ENCODE measurements at places on chromosomes 6 and 20.

GRCh38 chr6:10373642-10374359, 41.1 kb downstream of the TFAP2A start:
- no peak for DNase-seq

DNA sequence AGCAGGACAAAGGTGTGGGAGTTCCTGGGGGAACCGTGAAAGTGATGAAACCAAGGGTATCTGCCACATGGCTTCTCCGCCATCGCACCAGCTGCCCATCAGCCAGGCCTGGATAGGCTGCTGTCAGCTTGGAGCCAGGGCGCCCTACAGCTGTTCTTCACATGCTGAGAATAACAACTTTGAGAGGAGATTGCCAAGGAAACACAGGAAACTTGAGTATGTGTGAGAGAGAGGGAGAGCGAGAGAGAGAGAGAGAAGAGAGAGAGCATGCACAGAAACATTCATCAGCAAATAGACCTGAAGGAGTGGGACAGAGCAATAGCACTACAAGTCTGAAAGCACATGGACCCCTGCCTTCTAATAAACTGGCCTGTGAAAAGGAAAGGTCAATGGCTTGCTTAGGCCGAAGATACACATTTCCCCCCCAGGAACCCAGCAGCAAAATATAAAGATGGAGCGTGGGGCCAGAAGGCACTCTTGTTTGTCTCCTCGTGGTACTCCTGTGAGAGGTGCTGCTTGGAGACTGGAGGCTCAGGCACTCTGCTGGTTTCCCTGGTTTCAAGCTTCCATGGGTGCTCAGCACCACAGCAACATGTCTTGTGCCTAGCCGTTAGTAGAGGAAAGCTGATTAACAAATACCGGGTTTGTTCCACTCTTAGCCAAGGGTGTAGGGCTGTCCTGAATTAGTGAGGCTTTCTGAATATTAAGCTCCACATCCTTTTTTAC, 53.0 kb downstream of the SNAP25 start:
- no peak for DNase-seq

- peak; percentile 62 for DNase-seq
Observed at GRCh38 chr20:1965520-1966351, 28.1 kb downstream of the PDYN start.

- DNase-seq = no peak
Observed at GRCh38 chr20:25274891-25275812, 27.3 kb downstream of the PYGB start.

- no peak for DNase-seq
Observed at GRCh38 chr20:44666066-44666465, 14.6 kb upstream of the ADA start.

DNA sequence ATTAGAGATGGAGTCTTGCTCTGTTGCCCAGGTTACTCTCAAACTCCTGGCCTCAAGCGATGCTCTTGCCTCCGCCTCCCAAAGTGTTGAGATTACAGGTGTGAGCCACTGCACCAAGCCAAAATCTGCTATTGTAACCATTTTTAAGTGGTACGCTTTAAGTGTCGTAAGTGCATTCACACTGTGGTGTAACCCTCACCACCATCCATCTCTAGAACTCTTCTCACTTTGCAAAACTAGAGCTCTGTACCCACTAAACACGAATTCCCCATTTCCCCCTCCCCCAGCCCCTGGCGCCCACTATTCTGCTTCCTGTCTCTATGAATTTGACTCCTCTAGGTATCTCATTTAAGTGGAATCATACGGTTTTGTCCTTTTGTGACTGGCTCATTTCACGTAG, 2.8 kb upstream of the FAM83C start:
- no peak for DNase-seq

DNA sequence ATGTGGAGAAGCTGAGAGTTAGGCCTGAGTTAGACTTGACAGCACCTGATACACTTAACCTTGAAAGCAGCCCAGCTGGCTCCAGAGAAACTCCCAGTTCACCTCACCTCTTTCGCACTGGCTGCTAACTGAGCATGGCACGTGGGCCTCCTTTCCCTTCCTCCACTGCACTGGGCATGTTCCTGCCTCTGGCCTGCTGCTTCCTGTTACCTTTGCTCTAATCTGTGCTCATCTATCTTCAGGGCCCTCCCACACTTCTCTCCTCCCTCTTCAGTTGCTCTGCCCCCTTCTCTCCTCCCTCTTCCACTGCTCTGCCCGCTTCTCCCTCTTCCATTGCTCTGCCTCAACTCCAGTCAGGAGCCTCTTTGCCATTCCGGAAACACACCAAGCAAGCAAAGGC, 13.7 kb upstream of the UBE2V1 start:
- DNase-seq = no peak

DNA sequence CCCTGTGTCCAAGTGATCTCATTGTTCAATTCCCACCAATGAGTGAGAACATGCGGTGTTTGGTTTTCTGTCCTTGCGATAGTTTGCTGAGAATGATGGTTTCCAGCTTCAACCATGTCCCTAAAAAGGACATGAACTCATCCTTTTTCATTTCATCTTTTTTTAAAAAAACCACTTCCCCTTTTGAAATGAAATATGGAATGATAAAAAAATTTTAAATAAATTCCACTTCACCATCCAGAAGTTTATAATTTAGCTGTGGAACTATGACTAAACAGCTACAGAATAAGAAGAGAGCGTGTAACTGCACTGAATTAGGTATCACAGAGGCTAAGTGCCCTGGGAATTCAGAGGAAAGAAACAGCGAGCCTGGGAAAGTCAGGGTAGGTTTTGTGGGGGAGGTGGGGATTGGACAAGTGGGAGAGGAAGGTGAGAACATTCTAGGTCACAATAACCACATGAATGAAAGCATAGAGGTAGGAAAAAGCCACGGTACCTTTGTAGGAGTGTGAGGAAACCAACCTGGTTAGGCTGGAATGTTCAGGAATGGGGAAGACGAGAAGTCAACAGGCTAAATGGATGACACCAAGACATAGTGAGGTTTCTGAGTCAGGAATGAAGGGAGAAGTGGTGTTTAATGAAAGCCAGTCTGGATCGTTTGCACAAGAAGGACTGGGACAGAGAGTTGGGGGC, 11.0 kb downstream of the TRIM10 start:
- no peak for DNase-seq

GRCh38 chr6:20533746-20534294, 437 bp upstream of the CDKAL1 start:
- DNase-seq = no peak

DNA sequence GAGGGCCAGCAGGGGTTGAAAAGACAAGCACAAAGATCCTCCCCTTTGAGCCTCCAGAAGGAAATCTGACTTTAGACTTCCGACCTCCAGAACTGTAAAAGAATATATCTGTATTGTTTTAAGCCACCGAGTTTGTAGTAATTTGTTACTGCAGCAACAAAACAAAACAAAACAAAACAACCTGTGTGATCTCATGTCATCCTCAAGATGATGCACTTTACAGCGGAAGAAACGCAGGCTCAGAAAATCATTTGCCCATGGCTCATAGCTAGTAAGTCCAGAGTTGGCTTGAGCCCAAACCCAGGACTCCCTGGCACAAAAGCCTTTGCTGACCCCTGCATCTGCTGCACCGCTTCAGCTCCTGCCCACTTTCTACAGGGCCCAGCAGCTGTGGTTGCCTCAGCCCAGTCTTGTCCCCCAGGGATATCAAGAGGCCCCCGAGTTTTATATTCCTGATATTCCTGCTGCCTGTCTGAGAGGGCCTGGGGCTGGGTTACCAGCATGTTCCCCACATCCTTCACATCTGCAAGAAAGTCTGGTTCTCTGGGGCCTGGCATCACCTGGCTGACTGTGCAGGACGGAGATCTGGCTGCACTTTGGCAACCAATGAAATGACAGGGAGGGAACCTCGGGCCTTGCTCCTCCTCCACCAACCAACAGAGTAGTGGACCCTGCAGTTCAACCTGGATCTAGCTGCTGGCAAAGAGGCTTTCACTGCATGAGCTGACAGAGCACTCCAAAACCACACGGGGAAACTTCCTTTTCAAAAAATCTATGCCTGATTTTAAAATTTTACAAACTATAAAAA, 56.9 kb downstream of the JPH2 start:
- no peak for DNase-seq

DNA sequence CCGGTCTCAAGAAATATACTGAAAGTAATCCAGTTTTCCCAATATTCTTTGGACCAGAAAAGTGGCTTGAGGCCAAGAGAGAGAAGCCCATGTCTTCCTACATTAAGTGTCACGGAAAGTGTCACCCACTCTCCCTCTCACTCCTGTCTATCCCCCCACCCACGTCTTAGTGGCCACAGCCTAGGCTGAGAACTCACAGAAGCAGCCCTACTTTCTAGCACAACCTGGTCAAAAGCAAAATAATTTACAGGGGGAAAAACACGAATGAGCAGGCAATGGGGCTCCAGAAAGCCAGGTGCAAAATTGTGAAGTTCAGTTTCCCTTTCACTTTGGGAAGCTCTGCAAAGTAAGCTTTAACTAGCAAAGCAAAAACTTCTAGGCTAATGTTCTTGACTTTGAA, 118.0 kb downstream of the OPRM1 start:
- DNase-seq = no peak

DNA sequence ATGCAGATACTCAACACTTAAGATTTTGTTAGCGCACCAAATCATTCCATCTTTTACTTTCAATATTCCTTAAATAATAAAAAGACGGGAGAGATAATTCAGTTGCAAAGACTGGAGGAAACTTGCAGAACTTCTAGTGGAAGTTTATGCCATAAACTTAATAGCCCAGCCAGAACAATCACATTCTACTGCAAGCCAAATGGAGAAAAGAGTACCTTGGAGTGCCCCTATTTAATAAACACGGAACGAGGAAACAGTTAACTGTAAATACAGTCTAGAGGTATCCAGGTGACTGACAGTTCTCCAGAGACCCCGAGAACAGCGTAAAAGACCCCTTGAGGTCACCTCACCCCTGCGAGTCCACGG, 635 bp downstream of the SLC35B3 start:
- DNase-seq = no peak

- no peak for DNase-seq
Observed at GRCh38 chr6:47057830-47058540, 15.9 kb upstream of the ADGRF1 start.

GRCh38 chr6:80640176-80640575, 533.7 kb downstream of the BCKDHB start:
- no peak for DNase-seq

DNA sequence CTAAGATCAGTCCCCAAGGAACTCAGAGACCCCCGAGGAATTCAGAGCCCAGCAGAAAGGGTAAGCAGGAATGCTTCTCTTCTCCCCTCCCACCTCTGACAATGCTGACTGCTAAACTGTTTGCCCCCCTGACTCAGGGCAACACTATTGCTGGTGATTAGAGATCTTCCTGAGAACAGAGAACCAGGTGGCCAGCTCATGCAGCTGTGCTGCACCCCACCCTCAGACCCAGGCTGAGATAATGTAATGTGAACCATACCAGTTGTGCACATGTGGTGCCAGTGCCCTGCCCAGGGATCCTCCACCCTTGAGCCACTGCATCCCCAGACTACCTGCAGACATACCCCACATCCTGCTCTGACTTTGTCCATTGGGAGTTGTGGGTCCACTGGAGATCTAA, 139.1 kb upstream of the ARG1 start:
- DNase-seq = no peak

- DNase-seq = no peak
Observed at GRCh38 chr20:11188843-11189603, 515.2 kb upstream of the JAG1 start.

- no peak for DNase-seq
Observed at GRCh38 chr6:35237476-35237875, 22.1 kb upstream of the ZNF76 start.

GRCh38 chr6:68497927-68498326, 137.2 kb upstream of the ADGRB3 start:
- DNase-seq = no peak

- DNase-seq = no peak
Observed at GRCh38 chr6:43951063-43951755, 176.0 kb downstream of the MRPL14 start.

DNA sequence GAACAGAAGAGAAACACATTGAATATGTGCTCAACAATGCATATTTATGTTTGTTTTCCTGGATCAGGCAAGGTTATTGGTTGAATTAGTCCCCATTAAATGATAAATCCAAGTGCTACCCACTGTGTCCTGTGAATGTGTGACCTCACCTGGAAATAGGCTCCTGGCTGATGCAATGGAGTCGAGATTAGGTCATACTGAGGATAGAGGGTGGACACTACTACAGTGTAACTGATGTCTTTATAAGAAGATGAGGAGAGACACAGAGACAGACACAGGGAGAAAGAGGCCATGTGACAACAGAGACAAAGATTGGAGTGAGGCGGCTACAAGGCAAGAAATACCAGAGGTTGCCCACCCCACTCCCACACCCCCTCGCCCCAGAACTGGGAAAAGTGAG, 559.3 kb downstream of the C6orf118 start:
- no peak for DNase-seq

DNA sequence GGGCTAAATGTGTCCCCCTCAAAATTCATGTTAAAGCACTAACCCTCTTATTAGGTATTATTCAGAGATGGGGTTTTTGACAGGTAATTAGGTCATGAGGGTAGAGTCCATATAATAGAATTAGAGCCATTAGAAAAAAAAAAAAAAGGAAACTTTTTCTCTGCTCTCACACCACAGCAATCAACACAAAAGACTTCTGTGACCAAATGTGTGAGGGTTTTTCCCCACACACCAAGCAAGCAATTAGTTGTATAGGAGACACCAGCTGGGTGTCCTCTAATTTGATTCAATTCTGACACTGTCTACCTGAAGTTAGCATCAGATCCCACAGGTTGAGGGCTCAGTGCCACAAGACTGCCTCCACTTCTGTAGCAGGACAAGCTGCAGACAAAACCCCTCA, 64.6 kb upstream of the GMDS start:
- DNase-seq = no peak

DNA sequence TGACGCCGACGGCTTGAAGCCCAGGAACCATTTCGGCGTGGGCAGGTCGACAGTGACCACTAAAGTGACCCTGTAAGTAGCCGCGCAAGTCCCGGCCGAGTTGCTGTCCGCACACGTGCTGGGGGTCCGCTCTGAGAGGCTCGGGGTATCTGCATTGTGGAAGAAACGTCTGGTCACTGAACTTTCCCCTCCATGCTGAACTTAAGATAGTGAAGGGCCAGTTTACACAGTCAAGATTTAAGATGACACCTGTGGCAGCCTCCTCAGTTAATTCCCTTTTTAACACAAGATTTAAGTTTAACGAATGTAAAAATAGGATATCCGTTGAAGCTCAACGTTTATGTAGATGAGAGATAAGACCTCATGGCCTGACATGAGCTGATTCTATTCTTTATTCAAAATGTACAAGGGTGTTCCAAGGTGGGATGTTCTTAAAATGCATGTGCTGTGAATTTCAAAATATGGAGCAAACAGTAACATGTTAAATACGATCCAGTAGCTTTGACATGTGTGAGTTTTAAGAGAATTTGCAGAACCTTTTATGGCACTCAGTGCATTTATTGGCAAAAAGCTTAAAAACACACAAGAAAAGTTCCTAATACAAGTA, 116.2 kb downstream of the RTN4IP1 start:
- DNase-seq = no peak

- no peak for DNase-seq
Observed at GRCh38 chr6:13289789-13290318, 38.5 kb downstream of the TBC1D7 start.

GRCh38 chr6:8085053-8085511, 17.3 kb downstream of the EEF1E1 start:
- no peak for DNase-seq

GRCh38 chr20:14712302-14712739, 374.9 kb upstream of the FLRT3 start:
- DNase-seq = no peak

Measured in effector CD4-positive, alpha-beta T cell (primary cell).